Left kidney (tissue), 8 donors: ENCODE measurements at places on chromosomes 13 and 19.

GRCh38 chr13:21688056-21688455 is 17.2 kb downstream of the FGF9 start:
- DNase-seq: no peak

- DNase-seq: no peak
Measured at GRCh38 chr19:13726323-13726722, 38.0 kb upstream of the MRI1 start.

- DNase-seq: no peak
Measured at GRCh38 chr19:48367855-48368254, 3.7 kb downstream of the SYNGR4 start.

DNA sequence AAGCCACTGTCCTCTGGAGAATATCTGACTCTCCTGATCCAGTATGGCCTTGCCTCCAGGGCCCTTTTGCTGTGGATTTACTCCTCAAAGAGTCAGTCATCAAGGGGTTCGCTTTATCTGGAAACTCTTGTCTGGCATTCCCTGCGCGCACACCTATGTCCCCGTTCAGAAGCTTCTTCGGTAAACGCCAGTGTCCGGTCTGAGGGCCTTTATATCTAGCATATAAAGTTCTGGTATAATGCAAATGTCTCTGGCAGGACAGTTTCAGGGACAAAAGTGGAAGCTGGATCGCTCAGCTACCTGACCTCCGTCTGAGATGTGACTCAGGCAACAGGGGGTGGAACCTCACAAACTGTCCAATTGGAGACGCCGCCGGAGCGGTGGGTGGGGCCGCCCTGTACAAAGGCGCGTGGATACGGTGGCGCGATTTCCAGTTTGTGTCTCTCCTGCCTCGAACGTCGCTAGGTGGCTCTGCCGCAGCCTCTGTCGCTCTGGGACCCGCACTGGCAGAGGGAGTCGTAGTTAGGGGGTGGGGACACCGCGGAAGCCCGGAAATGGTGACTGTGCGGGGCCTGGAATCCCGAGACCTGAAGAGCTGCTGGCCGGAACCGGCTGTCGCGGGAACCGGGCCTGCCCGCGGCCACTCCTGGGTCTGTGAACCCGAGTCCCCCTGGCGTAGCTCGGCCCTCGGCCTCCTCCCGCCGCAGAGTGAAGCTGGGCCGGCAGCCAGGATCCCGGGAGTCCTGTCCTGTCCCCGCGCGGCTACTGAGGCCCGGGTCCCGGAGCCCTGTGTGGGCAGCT is 10.6 kb upstream of the ZNF709 start:
- peak; percentile 96 for DNase-seq

DNA sequence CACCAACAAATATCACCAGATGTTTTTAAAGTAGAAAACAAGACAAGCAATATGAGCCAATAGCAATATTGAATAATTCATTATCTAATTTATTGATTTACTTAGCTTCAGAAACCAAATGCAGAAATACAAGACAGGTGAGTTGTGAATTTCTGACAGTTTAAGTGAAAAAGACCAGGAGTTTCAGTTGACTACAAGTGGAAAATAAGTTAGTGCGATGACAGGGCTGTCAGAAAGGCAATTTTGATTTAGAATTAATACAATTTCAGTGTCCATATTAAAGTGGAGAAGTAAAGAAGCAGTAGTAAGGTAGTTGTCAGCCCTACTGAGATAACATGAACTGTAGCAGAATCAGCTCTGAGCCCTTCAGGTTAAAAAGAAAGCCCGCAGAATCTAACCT is 1066.7 kb upstream of the ATXN8OS start:
- no peak for DNase-seq

- no peak for DNase-seq
Measured at GRCh38 chr19:29712744-29713516, 2.1 kb downstream of the C19orf12 start.

DNA sequence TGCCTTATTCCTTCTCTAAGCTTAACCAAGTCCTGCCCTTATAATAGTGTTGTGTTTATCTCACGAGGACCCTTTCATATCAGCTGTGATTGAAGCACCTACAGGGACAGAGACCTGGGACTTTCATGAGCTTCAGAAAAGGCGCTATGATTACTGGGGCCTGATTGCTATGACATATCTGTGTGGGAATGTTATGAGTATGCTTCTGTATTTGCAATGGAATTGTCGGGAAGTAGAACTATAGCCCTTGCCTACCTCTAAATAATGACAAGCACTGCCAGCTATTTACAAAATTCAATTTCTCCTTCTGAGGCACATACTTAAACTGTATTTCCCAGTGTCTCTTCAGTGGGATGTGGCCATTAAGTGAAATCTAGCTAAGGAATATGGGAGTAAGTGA is 191.5 kb downstream of the LHFPL6 start:
- DNase-seq: no peak

GRCh38 chr13:44855860-44856259 is 133.4 kb downstream of the NUFIP1 start:
- DNase-seq: no peak

DNA sequence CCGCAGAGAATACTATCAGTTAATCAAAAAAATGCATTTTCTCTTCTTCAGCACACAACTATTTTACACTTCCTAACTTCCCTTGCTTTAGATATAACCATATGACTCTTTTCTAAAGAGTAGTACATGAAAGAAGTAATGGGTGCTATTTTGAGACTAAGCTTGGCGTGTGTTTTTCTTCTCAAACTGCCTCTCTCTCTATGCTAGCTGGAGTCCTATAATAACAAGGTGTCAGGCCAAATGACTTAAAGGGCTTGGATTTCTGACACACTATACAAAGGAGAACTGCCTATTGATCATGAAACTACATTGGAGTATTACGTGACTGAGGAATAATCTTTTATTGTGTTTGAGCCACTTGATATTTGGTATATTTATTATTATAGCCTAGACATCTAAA is 1330.1 kb upstream of the SPRY2 start:
- DNase-seq: no peak

DNA sequence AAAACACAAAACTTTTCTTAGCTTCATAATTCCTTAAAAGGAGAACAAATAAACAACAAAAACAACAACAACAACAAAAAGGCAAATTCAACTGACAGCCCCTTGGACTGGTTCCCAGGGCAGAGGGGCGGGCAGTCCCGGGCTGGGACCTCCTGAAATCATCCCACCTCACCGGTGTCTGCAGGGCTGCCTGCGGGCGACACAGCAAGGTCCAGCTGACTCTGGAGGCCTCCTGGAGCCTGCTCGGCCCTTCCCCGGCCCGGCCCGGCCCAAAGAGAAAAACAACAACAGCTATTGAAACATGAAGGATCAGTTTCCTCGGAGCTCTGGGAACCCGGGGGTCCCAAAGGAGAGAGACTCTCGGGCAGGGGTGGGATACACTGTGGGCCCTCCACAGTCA is 5.0 kb upstream of the ISYNA1 start:
- no peak for DNase-seq

DNA sequence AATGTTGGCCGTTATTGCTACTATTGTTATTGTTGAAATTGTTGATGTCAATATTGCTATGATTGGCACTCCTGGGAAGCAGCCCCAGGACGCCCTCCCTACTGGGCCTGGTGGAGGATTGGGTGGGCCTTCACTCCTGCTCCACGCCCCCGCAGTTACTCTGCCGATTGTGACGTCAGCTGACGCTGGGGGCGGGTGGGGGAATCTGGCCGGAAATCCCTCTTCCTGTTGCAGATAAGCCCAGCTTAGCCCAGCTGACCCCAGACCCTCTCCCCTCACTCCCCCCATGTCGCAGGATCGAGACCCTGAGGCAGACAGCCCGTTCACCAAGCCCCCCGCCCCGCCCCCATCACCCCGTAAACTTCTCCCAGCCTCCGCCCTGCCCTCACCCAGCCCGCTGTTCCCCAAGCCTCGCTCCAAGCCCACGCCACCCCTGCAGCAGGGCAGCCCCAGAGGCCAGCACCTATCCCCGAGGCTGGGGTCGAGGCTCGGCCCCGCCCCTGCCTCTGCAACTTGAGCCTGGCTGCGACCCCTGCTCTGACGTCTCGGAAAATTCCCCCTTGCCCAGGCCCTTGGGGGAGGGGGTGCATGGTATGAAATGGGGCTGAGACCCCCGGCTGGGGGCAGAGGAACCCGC is at the start of gene ETV2:
Gene ETV2, plus strand, starts transcription at position 231 of the 637 bp plus-strand sequence. CDS start 716 bp downstream, outside the sequence.
- DNase-seq: no peak

- no peak for DNase-seq
Measured at GRCh38 chr13:100597253-100597652, 8.7 kb upstream of the GGACT start.

DNA sequence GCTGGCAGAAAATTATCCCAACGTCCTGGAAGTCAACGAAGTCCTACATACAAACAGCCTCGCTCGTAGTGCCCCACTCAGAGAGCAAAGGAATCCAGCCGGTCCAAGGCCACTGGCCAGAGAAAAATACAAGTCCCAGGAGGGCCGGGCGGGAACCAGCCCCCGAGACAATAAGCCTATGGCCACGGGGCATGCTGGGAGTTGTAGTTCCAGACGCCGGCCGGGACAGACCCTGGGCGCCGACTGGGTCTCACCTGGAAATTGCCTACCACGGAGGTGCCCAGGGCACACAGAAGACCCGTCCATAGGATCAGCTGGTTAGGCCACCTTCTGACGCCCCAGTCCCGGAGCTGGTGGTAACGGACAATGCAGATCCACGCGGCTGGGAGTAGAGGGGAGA is 5.4 kb downstream of the TMEM150B start:
- peak; percentile 62 for DNase-seq

GRCh38 chr19:23509686-23510450 is 114.6 kb upstream of the ZNF91 start:
- no peak for DNase-seq

DNA sequence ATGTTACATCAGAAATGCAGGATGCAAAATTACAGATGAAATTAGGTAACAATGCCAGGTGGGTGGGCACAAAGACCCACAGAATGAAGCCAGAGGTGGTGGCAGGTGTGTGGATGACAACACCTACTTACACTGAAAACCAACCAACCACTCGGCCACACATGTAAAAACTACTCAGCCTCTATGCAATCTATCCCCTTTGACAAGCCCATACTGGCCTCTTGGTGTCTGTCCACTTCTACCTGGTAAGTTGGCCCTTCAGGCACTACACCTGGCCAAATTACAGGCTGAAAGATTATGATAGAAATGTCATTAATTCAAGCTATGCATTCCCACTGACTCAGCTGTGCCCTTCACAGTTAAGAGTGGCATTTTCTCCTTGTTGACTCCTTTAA is 50.0 kb downstream of the BRD4 start:
- no peak for DNase-seq

DNA sequence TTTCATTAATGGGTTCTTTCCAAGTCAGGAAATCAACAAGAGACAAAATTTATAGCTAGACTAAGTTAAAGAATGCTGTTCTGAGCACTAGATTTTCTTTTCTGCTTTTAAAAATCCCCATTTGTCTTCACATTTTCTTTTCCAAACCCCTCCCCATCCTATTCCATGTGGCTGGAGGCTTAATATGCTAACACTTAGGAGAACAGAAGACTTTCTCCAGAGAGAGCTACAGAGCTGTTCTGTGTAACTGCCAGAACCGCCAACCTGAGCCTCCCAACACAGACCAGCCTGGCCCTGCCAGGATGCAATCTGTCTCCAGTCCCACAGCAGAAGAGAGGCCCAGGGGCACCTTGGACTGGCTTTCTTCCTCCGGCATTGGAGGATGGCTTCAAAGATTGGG is 264.1 kb downstream of the NDFIP2 start:
- no peak for DNase-seq

- DNase-seq: no peak
Measured at GRCh38 chr19:49847731-49848696, 2.9 kb upstream of the PTOV1 start.

GRCh38 chr13:60182907-60183306 is 19.2 kb upstream of the DIAPH3 start:
- no peak for DNase-seq

GRCh38 chr19:16062789-16063188 is 13.5 kb upstream of the TPM4 start:
- DNase-seq: no peak
